BJ (cell line): ENCODE measurements at places on chromosomes 3 and 15. TPM values are rescaled to one million over a fixed set of nuclear protein-coding genes. Genes with fewer than 3 reads are reported as not detected.

DNA sequence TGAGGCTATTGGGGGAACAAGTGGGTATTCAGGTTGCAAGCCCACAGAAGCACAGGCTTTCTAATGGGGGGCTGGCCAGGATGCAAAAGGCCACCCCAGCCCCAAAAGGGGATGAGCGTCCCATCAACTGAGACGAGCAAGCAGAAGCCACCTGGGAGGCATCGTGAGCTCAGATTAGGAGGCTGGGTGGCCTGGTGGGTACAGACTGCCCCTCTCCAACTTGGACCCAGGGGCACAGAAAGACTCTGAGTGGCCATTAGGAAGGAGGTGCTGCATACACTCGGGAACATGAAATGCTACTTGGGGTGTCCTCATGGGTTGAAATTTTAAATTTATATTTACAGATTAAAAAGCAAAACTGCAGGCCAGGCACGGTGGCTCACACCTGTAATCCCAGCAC, 29.1 kb downstream of the SLC41A3 start:
- DNase-seq = no peak

CCDC54 gene
- not detected in 2 replicates for polyA plus RNA-seq

GRCh38 chr3:107958146-107958545, 132.7 kb downstream of the CD47 start:
- DNase-seq = no peak

GRCh38 chr3:71510510-71510909, 73.0 kb downstream of the FOXP1 start:
- DNase-seq = no peak

DNA sequence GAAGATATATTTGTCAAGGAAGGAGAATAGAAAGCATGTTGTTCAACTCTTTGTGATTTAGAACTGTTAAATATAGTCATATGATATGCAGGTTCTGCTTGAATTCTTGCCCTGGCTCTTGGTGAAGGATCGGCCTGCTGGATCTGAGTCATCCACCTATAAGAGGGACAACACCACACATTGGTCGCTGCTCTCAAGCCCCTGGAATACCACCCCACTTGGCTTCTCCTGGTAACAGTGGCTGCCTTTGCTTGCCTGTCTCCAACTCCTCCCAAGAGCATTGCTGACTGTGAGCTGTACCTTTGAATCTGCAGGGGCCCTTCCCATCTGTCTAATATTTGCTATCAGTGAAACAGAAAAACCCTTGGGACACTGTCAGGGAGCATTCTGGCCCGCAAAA, 78.9 kb upstream of the DGKG start:
- DNase-seq = no peak

DNA sequence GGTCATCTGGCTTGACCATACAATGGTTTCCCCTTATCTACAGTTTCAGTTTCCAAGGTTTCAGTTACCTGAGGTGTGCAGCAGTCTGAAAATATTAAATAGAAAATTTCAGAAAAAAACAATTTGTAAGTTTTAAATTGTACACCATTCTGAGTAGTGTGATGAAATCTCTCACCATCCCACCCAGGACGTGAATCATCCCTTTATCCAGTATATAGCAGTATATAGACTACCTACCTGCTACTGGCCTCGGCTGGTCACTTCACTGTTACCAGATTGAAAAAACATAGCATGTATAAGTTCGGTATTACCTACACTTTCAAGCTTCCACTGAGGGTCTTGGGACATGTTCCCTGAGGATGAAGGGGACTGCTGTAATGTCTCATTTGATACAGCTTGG, 12.0 kb downstream of the ARIH1 start:
- DNase-seq = no peak

DNA sequence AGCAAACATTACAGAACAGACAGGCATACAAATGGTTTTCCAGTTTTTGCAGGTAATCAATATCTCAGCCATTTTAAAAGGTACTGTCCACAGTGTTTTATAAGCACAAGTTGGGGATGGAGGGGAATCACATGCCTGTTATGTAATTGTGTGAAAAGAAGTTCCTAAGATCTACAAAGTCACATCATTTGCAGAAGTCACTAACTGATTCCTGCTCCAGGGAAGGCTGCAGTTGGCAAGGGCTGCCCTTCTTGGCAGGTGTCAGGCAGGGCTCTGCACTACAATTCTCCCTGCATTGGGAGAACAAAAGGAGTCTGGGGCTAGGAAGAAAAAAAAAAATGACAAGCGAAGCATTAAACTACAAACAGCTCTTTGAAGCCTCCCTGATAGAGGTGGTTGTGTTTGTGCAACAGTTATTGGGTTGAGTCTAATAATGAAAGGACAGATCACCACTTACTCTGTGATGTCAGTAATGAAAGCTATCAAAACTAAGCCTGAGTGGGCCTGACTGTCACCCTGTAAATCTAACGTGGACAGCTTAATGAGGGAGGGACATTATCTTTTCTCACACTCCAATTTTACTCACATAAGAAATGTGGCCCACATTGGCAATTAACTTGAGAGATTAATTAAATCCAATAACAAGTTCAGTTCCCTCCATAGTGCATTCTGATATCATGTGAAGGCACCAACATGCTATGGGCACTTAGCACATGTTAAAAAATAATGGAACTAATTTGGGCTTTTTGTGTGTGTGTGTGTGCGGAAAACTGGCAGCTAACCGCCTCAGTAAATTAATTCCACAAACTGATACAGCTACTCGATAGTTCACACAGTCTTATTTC, 242.9 kb downstream of the FHIT start:
- no peak for DNase-seq

NRROS gene
- polyA plus RNA-seq = 0.06 and 0.07 TPM in 2 replicates

DNA sequence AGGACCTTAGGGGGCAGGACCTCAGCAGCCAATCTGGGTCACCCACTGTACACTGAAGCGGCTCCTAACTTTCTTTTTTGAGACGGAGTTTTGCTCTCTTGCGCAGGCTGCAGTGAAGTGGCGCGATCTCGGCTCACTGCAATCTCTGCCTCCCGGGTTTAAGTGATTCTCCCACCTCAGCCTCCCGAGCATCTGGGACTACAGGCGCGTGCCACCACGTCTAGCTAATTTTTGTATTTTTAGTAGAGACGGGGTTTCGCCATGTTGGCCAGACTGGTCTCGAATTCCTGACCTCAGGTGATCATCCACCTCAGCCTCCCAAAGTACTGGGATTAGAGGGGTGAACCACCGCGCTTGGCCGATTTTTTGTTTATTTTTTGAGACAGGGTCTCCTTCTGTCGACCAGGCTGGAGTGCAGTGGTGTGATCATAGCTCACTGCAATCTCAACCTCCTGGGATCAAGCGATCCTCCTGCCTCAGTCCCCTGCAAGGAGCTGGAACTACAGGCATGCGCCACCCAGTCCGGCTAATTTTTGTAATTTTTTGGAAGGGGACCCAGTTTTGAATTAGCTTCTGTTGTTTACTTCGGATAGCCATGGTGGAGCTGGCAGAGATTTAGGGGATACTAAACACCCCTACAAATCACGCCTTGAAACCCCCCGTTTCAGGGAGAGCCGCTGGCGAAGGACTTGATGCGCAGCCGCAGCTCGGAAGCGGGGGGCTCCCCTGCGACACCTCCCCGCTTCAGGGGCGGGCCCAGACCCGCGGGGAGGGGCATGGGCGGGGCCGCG, 1.5 kb upstream of the CLK3 start:
- no peak for DNase-seq

BOC gene
- 11.3 and 17.7 TPM in 2 replicates for polyA plus RNA-seq

SCAANT1 gene
- not detected in 2 replicates for polyA plus RNA-seq

DNA sequence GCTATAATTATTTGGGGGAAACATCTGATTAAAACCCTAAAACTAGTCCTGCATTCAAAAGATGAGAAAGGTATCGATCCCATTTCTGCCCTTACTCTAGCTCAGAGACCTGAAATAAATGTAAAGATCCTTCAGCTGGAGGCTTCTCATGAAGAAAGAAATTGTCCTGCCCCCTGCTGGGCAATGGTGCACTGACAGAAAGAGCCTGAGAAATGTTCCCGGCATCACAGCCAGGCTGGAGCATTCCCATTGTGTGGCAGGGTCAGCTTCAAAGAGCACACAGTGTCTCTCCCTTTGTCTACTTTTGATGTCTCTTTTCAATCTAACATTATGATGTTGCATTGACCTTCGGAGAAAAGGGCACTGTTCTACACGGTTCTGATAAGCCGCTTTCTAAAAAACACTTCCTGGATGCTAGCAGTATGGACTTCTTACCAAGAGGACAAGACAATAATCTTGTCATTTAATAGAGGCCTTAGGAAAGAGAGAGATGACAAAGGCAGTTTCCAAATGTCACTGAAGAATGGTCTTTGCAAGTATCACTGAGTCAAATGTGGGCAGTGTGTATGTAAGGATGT, 287.5 kb downstream of the MAGI1 start:
- no peak for DNase-seq

DNA sequence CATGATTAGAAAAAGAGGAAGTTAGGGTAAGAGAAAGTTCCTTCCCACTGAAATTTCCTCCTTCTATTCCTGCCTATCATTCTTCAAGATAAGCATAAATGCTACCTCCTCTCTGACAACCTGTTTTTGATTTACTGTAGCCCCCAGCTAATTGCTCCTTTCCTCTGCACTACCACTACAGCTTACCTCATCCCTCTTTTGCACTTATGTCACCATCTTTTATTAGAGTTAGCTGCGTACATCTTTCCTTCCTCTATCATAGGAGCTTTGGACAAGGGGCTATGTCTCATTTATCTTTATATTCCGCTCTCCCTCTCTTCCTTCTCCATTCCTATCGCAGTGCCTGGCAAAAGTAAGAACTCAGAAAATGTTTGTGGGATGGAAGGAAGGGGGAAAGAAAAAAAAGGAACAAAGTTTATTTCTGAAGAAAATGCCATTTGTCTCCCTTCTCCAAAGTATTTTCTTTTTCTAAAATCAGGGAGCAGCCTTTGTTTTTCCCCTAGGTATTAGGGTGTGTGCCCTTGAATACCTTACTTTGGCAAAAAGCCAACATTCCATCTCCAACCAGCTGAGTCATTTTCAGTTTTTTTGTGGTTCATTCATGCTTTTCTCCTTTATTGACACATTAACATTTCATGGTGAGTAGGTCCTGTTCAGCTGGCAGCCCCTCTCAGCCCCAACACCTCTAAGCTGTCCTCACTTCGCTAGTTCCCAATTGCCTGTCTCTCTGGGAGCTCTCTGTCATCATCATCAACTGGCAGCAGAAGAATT, 87.6 kb upstream of the SOX2 start:
- DNase-seq = no peak

- DNase-seq = no peak
Measured at GRCh38 chr3:101946906-101947305, 97.6 kb downstream of the NFKBIZ start.

DNA sequence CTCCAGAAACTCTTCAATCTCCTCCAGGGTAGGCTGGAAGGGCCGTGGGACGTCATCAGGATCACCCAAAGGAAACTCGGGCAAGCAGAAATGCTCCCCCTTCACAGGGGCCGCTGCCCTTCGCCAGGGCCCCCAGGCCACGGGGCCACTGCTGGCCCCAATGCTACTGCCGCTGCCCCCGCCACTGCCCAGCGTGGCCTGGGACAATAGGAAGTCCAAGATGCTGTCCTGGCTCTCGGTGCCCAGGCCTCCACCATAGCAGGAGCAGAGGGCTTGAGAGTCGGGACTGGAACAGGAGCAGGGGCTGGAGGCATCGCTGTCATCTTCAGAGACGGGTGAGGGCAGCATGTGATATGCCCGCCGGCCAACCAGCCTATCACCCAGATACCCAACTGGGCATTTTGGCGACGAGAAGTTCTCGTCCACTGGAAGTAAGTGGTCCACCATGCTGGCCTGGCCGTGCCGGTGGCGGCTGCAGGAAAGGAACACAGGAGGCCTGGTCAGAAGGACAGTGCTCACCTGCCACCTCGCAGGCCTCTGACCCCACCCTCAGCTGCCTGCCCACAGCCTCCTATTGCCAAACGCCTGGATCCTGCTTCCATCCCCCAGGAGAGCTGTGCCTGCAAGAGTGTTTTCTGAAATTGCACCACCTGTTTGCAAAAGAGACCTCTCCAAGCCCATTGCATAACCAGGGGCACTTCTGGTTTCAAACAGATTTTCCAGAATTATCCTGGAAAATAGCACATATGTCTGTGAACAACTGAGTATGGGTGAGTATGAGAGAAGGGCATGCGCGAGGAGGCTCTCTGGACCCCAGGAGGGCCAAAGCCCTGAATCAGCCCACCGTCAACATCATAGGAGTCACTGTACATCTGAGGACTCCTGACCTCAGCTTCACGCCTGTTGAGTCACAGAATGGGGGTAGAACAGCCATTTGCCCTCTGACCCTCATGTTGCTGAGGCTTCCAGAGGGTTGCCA, 4.4 kb downstream of the KLF15 start:
- no peak for DNase-seq

DNA sequence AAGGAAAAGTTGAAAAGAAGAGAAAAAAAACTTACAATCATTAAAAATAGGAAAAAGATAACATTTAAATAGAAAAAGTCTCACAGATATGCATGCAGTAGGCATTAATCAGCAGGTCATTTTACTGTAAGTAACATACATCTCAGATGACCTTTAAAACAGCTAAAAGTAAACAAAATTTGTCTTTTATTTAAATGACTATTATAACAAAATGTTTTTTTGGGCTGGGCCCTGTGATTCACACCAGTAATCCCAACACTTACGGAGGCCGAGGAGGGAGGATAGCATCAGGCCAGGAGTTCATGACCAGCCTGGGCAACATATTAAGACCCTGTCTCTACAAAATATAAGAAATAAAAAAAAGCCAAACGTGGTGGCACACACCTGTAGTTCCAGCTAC, 14.7 kb downstream of the IQGAP1 start:
- no peak for DNase-seq

DZIP1L gene
- 7.3 and 12.7 TPM in 2 replicates for polyA plus RNA-seq

PDZRN3 gene
- polyA plus RNA-seq = 4.9 and 5.1 TPM in 2 replicates

DNA sequence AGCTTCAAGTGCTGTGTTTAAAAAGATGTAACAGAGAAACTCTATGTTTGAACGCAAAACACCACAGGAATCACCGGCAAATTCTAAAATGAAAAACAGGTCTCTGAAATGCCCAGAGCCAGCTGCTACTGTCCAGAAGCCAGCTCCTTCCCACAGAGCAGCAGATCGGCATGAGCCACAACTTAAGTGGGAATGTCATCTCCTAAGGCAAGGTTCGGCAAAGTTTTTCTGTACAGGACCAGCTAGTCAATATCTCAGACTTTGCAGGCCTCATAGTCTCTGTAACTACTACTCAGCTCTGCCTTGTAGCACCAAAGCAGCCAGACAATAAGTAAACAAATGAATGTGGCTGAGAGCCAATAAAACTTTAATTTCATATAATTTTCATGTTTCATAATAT, 4.9 kb downstream of the PLOD2 start:
- DNase-seq = no peak

DNA sequence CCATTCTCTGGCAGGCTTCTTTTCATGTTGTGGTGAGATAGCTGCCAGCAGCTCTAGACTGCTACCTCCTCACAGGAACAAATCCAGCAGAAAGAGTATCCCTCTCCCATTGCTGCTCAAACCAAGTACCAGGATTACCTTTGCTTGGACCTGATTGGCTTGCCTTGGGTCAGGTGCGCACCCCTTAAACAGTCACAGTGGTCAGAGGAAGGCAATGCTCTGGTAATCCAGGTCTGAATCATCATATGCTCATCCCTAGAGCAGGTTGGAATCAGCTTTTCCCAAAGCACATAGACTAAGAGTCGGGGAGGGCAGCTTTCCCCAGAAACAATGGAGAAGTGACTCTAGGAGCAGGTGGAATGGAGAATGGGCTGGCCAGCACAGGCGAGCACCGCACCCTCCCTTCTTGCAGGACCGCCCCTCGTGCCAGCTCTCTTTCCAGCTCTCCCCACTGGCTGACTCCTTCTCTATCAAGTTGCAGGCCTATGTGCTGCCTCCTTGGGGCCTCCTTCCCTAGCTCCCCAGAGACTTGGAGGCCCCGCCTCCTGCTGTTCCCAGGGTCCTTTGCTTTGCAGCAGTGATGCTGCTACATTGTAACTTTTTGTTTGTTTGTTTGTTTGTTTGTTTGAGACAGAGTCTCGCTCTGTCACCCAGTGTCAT, 29.9 kb upstream of the ADPGK start:
- DNase-seq = no peak

LNP1 gene
- 2.1 and 3.1 TPM in 2 replicates for polyA plus RNA-seq

LTK gene
- polyA plus RNA-seq = 0.09 and 0.11 TPM in 2 replicates
